ENCODE measurements at places on chromosomes 1 and 21.
A peak's percentile ranks its signal among the peaks of the same experiment; 100 is the strongest.

GRCh38 chr1:212738330-212738729 lies 38.7 kb upstream of the BATF3 start:
- DNase-seq = no peak

GRCh38 chr1:3743421-3743820 lies 8.8 kb upstream of the CCDC27 start:
- no peak for DNase-seq

DNA sequence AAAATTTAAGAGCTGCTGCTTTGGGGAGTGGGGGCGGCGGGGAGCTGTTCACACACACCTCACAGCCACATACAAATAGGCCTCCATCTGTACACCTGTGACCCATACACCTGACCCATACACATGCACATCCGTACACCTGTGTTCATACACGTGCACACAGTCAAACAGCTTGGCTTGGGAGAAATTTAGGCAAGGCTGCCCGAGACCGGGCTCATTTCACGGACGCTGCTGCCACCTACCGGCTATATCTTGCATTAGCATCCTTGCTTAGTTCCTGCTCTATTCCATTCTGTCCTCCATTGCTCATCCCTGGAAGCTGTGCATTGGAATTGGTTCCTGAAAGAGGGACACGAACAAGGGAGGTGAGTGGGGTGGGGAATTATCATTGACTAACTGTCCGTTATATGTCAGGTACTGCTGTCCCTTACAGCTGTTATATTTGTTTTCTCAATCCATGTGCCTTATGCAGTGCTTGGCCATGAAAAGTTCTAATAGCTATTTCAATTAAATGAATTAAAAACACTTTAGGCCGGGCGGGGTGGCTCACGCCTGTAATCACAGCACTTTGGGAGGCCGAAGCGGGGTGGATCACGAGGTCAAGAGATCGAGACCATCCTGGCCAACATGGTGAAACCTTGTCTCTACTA lies 37.1 kb upstream of the EPB41 start:
- peak; percentile 84 for DNase-seq

DNA sequence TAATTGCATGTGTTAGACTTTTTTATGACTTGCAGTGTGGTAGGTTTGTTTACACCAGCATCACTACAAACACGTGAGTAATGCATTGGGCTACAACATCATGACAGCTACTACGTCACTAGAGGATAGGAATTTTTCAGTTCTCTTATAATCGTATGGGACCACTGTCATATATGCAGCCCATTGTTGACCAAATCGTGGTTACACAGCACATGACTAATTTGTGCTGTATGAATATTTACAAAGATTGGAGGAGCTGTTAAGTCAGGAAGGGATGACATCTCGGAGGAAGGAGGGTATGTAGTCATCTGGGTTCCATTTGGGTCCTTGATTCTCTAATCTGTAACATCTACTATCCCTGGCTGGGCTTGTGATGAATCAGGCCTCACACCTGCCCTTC lies 270.9 kb downstream of the TNR start:
- no peak for DNase-seq

- DNase-seq = peak; percentile 66
These were observed 179.4 kb downstream of the HIVEP3 start for GRCh38 chr1:41739061-41739955.

DNA sequence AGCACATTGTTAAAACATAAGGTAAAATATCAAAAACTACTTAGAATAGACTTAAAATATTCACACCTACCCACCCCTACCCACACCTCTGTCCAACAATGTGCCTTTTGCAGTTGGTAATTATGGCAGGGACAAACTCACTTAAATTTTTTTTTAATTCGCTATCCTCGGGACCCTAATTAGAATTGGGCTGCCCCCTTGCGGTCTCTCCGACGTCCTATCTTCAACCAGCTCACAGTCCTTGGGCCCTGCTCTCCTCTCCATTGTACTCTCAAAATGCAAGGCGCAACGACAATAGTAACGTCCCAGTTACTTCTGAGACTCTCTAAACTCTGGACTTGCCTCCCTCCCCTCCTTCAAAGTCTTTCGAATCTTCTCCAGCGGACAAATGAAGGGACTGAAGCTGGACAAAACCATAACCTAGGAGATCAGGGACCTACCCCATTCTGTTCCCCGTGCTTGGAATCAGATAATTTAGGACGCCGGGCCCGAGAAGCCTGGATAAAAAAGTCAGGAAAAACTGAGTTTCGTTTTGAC lies 1.1 kb upstream of the CIART start:
- DNase-seq = peak; percentile 78

DNA sequence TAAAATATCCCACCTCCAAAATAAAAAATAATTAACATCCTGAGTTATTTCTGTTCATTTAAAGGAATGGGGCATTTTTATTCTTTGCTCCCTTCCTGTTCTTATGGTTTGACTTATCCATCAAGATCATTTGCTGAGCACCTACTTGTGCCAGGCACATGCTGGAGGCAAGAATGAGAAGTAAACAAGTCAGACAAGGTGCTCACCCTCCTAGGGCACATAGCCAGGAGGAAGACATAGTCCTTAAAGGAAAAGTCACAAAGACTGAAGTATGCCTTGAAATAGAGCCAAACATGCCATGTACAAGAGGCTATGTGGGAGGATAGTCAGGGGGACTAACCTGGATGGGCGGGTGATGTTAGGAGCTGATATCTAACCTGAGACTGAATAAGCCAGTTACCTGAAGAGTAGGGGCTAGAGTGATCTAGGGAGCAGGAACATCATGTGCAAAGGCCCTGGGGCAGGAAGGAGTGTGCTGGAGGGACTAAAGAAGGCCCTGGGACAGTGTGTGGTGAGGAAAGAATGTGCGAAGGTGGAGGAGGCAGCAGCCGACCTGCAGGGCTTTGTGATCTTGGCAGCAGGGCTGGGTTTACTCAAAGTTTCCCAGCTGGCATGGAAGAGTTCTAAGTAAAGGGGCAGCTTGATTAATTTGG lies 233.5 kb downstream of the MATN1 start:
- DNase-seq = no peak

- DNase-seq = no peak
These were observed 9.0 kb upstream of the KIRREL1 start for GRCh38 chr1:157984469-157984868.

- peak; percentile 26 for DNase-seq
These were observed 1.7 kb downstream of the ZC3H12A start for GRCh38 chr1:37476087-37476452.

DNA sequence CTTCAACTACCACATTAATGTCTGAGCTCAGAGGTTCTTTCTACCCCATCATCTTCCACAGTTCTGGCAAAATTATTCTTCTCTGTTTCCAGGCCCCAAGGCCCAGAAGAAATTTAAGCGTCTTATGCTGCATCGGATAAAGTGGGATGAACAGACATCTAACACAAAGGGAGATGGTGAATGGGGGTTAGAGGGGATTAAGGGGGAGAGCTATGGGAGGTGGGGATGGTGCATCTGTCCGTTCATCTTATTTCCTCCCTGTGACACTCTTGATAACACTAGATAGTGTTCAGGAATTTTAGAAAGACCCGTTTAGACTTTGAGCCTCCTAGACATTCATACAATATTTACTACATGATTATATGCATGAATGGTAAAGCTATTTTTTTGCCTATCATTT lies 17.6 kb upstream of the RPRD2 start:
- no peak for DNase-seq

DNA sequence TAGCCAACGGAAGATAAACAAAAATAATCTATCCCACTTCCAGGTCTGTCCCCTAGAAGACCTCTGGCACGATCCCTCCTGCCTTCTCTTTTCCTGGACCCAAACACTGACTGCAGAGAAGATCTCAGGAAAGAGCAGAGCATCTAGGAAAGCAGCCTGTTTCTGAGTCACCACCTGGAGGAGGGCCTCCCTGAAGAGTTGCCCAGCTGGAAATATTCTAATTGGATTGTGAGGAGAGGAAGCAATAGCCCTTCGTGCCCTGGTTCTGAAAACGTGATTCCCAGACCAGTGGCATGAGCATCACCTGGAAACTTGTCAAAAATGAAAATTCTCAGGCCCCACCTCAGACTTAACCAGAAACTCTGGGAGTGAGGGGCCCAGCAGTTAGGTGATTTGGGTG lies 411.1 kb downstream of the SETD4 start:
- DNase-seq = no peak

DNA sequence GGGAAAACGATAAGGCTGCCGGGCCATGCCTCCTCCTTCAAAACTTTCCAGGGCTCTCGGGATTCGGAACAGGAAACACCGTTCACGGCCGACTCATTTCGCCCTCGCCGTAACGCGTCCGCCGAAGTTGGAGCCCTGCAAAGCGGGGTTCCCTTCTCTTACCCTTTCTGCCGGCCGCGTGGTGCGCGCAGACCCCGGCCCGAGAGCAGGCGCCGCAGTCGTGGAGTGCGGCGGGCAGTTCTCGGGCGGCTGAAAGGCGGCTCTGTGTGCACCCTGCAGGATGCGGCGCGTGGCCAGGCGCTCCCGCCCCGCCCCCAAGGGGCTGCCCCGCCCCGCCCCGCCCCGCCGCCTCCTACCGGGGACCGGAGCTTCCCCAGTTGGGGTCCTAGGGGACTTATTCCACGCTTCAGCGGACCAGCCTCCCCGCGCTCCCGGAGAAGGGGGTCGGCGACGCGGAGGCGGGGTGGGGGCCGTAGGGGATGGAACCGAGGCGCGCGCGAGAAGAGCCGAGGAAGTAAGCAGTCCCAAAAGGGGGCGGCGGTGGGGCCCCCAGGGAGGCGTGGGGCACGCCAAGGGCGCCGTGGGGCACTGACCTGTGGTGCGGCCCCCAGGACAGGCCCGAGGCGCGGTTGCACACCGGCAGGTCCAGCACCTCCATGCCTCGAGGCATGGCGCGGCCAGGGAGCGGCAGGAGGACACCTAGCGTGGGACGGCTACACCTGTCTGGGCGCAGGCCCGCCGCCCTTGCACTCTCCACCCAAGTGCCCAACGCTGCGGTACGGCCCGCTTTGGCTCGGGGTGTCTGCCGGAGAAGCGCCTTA lies at the start of gene MCOLN2:
Gene MCOLN2, minus strand, starts transcription at position 268 of the 821 bp plus-strand sequence. Its CDS starts 241 bp downstream, at position 27.
- DNase-seq = no peak

DNA sequence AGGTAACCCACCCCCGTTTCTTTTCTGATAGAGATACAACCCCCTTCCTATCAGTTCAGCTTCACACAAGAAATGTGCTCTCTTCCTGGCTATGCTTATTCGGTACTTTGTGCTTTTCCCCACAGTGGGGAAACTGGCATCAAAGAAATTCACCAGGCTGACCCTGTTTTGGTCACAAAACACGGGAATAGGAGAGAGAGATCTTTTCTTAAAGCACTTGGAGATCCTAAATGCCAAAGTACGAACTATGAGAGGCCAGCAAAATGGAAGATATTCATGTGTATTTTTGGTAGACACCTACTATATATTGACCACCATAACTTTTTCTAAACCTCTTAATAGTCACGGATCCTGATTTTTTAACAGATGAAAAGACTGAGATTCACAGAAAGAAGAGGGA lies 30.0 kb downstream of the SLC30A10 start:
- DNase-seq = no peak

GRCh38 chr1:53413175-53414001 lies 45.8 kb upstream of the DMRTB1 start:
- DNase-seq = no peak

- DNase-seq = no peak
These were observed 121.7 kb downstream of the ADGRL4 start for GRCh38 chr1:78884685-78885452.

DNA sequence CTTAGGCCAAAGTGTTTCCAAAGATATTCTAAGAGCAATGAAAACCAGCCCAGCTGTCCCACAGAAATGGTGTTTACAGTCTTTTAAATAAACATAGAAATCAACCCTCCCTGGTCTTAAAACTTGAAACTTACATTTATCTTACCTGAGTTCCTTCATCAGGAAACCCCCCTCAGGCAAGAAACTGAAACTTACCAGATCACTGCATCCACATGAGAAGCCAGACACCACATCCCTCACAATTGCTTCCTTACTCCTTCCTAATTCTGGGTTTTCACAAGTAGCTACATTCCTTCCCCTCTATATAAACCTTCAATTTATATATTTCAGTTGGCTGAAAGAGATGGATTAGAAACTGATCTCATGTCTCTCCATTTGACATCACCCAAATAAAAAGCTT lies 563.0 kb upstream of the CHRM3 start:
- DNase-seq = no peak

DNA sequence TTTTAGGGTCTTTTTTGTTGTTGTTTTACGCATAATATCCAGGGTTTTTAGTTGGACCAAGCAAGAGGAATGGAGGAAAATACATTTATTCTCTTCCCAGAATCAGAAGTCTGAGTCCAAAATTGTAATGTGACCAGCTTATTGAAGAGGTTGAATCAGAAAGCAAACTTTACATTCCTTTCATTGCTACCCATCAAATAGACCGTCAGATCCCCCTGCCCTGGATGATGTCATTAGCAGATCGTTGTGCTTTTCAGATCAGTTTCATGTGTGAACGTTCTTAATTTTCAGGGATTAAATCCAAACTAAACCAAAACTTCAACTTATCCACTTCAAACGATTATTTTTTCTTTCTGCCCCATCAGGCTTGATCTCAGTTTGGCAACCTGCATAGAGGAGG lies 85.7 kb upstream of the NGF start:
- no peak for DNase-seq

- DNase-seq = no peak
These were observed 54.3 kb downstream of the MORN1 start for GRCh38 chr1:2337081-2337480.

DNA sequence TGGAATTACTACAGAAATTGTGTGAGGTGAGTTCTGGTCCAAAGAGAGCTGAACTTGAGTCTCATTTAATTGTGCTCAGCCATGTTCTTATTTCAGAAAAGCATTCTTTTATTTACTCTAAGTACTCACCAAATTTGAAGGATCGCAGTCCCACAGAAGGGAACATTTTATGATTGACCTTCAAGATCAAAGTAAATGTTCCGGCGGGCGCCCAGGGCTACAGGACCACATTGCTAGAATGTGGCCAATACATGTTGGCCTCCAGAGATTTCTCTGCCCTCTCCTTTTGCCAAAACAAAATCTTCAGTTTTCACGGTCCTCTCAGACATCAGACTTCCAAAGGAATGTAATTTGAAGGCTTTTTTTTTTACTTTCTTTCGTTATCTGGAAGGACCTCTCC lies 237.8 kb downstream of the FMN2 start:
- no peak for DNase-seq

- no peak for DNase-seq
These were observed 115.3 kb downstream of the KCNH1 start for GRCh38 chr1:211018690-211019089.

DNA sequence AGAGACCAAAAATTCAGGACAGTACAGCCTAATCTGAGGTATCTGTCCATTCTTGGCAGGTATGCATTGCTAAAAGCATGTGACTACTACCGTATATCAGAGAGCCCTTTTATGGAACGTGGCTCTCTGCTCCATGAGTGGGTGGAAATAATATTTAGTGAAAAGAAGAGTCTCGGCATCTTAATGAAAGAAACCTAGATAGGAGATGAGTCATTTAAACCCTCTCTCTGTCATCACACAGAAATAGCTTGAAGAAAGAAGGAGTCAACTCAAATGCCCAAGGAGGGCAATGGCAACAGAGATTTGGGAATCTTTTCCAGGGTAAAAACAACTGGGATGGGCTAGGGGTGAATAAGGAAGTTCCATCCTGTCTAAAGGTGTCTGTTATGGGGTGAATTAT lies 528.2 kb downstream of the SMYD3 start:
- no peak for DNase-seq

GRCh38 chr1:227766015-227766634 lies 30.9 kb downstream of the SNAP47 start:
- DNase-seq = no peak
